ENCODE measurements at places on chromosomes 1 and 21.
A peak's percentile ranks its signal among the peaks of the same experiment; 100 is the strongest.

DNA sequence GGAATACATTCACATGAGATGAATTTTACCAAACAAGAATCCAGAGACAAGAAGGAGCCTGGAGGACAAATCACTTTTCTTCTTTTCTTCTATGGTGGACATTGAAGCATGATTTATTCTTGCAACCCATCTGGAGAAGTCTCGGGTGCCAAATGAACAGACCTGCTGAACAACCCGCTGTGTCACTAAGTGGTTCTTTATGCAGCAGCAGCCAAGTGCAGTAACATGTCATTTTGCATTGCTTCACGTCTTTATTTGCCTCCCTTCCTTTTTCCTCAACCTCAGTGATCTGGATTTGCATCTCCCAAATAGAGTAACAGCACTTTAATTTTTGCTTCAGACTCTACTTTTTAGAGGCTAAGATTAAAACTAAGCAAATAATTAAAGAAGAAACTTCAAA lies 50.0 kb upstream of the TENT5C start:
- no peak for DNase-seq

GRCh38 chr1:243535014-243535413 lies 279.2 kb downstream of the SDCCAG8 start:
- DNase-seq: no peak

- DNase-seq: peak; percentile 57
Measured at GRCh38 chr1:156627313-156627880, 8.2 kb downstream of the HAPLN2 start.

DNA sequence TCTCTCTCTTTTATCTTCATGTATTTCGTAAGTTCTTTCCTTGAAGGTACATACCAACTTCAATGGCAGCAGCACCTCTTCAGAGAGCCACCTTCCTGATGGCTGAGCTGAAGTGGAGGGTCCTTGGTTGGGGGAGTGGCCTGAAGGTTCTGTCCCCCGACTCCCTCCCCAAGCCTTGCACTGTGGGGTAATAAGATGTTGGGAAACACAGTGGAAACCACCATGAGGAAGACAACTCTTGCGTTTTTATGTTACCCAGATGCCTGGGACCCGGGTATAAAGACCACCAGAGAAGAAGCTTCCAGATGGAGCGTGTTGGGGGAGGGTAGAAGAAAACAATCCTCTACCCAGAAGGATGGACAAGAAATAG lies 794 bp downstream of the KRTAP12-3 start:
- DNase-seq: no peak

GRCh38 chr21:43686811-43687565 lies 27.6 kb downstream of the RRP1B start:
- no peak for DNase-seq

DNA sequence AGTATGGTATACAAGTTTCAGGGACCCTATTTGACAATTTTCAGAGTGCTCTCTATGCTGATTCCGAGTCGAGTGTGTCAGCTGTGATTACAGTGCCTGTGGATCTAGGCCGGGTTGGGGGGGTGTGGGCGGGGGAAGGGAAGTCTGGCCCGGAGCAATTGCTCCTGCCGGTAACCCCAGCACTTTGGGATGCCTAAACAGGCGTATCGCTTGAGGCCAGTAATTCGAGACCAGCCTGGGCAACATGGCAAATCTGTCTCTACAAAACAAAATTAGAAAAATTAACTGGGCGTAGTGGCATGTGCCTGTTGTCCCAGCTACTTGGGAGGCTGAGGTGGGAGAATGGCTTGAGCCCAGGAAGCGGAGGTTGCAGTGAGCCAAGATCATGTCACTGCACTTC lies 1.6 kb upstream of the IL10RB start:
- no peak for DNase-seq

DNA sequence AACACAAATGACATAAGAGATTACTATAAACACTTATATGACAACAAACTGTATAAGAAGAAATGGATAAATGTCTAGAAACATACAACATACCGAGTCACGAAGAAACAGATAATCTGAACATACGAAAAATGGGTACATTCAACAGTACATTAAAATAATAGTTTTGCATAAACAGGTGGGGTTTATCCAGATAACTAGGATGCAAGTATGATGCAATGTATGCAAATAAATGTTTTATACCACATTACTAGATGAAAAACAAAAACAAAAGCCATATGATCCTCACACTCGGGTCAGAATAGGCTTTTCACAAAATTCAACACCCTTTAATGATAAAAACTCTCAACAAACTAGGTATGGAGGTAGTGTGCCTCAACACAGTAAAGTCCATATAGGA lies 1585.7 kb downstream of the BRINP3 start:
- DNase-seq: no peak

DNA sequence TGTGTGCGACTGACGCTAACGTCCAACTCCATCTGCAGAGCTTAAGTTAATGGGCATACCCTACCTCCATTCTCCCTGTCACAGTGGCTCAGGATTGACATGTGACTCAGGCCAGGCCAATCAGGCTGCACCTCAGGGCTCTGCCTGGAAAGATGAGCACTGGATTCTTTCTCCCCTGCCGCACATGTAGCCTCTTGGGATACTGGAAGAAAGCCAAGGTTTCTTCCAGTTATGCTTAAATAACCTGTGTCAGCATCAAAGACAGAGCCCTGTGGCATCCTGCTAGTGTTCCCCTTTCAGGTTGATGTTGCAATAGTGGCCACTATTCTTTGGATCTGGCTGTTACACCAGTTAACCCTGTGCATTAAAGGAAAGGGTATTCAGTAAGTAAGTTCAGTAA lies 55.0 kb upstream of the SYT6 start:
- DNase-seq: no peak

- DNase-seq: no peak
Measured at GRCh38 chr1:214573386-214574318, 22.2 kb upstream of the PTPN14 start.

DNA sequence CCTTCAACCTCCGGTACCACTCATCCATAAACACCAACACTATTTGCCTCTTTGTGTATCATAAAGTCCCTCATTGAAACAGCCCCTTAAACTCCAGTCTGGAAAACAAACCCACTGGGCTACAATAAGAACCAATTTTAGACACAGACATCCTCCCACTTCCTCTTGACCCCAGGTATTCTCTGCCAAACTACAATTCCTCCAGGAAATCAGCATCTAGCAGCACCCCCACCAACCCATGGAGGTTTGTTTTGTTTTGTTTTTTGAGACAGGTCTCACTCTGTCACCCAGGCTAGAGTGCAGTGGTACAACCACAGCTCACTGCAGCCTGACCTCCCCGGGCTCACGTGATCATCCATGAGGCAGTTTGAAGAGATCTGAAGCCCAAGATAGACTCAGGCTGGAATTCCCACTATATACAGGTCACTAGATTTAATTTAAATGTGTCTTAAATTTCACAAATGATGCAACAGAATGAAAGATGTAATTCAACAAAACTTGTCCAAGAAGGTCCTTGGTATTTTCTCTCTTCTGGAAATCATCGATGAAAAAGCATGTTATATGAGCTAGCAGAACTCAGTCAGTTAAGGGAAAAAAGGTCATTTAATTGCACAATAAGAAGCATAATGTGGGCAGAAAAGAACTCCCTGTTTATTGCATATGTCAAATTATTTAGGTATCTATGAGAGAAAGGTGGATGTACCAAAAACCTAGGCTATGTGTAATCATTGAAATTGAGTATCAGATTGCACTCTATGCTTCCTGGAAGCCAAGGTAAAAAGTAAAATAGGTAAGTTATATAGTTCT lies 30.3 kb downstream of the TCP10L start:
- DNase-seq: no peak

GRCh38 chr1:80349218-80349617 lies 1342.7 kb upstream of the ADGRL4 start:
- no peak for DNase-seq

GRCh38 chr1:199182186-199182843 lies 543.5 kb downstream of the PTPRC start:
- no peak for DNase-seq

GRCh38 chr1:40880813-40881549 lies 18.8 kb upstream of the CITED4 start:
- DNase-seq: no peak

GRCh38 chr1:67332653-67333529 lies 25.2 kb downstream of the IL12RB2 start:
- DNase-seq: no peak

DNA sequence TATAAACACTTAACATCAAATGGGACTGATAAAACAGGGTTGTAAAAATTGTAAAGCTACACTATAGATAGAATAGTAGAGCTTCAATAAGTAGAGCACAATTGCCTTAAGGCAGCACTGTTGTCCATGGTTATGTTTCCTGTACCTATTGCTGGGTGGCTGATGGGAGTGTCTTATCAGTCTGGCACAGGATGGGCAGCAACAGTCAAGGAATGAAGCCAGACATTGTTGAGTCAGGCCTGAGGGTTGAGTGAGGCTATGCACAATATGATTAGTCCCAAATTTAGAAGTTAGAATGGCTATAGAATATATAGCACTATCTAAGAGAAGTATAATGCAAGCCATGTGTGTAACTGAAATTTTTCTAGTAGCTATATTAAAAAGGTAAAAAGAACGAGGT lies 25.0 kb upstream of the CD1D start:
- no peak for DNase-seq

- no peak for DNase-seq
Measured at GRCh38 chr1:59350521-59350920, 53.6 kb downstream of the FGGY start.

DNA sequence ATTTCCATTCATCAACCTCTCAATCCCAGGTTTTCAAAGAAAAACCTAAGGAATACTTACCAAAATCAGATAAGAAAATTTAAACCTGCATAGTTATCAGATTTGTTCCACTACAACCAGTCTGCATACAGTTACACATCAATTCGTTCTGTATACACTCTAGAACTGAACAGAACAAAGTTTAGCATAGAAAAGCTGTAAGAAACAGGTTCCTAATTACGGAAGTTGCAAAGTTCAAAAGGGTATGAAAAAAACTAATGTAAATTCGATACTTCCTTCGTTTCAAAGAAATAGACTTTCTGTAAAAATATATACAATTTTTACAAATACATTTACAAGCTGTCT lies 3.1 kb downstream of the MCL1 start:
- no peak for DNase-seq

DNA sequence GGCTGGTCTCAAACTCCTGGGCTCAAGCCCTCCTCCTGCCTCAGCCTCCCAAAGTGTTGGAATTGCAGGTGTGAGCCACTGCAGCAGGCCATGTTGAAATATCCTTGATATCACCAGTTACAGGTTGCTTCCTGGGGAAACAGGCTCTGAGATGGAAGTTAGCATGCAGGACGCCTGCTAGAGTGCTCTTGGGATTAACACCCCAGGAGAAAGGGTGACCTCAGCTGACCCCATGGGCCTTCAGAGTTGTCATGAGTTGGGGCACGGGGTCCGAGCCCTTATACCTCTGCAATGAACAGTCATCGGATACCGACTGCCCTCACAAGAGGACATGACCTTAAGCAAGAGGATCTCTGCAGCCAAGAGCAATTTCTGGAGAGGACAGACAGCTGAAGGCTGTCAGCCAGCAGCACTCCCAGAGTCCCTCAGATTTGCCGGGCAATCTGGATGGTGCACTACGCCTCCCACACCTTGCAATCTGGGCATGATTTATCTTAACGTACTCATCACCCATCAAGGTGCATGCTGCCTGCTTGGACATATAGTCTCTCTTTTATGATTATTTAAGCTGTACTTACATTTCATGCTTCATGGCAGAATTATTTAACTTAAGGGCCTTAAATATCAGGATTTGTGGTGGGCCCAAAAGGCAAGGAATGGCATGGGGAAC lies 134.6 kb downstream of the ADSS2 start:
- no peak for DNase-seq

GRCh38 chr1:196148367-196148970 lies 459.8 kb downstream of the KCNT2 start:
- DNase-seq: no peak

DNA sequence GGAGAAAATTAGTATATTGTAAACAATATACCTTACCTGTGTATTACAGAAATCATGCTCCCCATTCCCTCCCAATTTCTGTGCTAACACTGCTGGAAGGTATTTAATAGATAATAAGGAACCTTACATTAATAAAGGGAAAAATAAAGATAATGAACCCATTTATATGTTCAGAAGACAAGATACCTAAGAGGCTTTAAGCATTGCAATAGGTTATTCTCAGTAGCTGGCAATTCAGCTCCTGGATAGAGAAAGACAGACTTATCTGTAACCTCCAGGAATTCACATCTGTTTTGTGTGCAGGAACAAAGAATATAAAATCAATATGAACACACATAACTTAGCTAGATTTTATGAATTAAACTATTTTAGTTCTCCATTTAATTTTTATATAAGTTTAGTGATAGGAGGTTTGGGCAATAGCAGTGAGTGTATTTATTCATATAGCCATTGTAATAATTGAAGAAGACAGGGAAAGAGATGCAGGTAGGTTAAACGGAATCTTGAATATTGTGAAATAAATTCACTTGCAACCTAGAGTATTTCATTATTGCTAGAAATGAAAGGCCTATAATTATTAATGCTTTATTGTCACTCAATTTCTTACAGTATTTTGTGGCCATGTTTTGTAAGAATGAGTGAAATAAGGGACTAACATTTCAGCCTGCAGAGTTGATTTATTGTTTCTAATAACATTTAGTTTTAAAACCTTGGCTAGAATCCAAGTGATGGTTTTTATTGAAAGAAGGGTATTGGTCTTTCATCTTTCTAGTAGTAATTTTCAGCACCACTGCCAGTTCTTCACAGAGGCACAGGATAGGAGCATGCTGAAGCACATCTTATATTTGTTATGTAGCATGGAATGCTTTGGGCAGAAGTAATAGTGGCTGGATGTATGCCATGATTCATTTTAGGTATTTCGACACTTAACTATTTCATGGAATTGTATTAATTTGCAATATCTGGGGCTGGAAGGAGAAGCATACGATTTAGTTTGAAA lies 1.5 kb downstream of the XPR1 start:
- DNase-seq: no peak

- peak; percentile 87 for DNase-seq
Measured at GRCh38 chr1:37946703-37947360, at the start of gene INPP5B. TSS of gene INPP5B (minus strand) at chr1:37947053. CDS start at chr1:37946308, 745 bp downstream.

DNA sequence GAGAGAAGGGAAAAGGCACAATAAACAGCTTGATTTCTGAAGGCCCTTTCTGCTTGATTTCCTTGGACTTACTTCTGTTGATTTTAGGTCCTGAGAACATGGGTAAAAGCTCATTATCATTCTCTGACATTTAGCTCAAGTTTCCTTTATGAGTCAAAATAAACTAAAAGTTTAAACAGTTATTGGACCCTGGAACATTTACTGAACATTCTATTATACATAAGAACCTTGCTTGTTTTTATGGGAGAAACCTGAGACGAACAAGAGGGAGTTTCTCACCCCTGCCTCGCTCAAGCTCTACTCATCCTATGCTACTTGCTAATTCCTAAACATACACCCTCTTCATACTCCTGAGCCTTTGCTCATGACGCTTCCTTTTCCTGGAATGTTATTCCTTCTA lies 538.3 kb upstream of the PKN2 start:
- no peak for DNase-seq

DNA sequence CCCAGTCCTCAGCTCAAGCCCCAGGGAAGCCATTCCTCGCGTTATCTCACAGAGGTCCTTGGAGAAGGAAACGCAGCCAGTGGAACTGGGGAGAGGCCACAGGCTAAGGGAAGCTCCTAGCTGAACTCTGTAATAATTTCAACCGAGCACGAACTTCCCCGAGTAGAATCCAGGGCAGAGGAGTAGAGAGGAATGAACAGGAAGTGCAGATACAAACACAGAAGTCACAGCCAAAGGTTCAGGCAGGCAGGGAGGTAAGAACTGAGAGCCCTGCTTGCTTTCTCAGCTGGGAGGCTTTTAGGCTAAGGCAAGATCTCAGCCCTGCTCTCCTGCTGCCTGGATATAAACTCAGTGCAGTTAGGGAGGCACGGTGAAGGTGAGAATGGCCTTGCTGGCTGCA lies 23.7 kb downstream of the WARS2 start:
- no peak for DNase-seq

- no peak for DNase-seq
Measured at GRCh38 chr1:34696230-34696629, 58.6 kb upstream of the GJB5 start.

Data from stimulated activated CD8-positive, alpha-beta memory T cell treated with anti-CD3 and anti-CD28 coated beads, Interleukin-4, amount 100 ng/mL, for 48 hours (primary cell).